ENCODE measurements at places on chromosomes 7 and 10.

- no peak for DNase-seq
Measured at GRCh38 chr10:2925631-2926030, 141.7 kb upstream of the PFKP start.

GRCh38 chr7:16891338-16891737 lies 9.6 kb upstream of the AGR3 start:
- no peak for DNase-seq

DNA sequence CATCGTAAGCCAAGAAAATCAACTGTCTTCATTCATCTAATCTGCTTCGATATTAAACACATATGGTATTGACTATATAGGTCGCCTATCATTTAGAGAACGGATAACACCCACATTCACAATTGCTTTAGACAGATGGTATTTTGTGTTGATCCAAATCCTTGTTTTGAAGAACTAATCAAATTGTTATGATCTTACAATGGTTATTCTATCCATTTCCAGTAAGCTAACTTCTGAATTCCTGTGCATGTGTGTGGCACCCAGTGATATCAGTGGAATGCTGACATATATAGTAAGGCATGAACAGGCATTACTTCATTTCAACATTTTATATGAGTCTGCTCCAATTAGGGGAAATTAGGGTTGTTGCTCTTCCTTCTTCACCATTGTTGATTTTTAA lies 98.8 kb downstream of the SEMA3E start:
- no peak for DNase-seq

- DNase-seq = no peak
Measured at GRCh38 chr7:91573405-91573804, 307.1 kb downstream of the MTERF1 start.

DNA sequence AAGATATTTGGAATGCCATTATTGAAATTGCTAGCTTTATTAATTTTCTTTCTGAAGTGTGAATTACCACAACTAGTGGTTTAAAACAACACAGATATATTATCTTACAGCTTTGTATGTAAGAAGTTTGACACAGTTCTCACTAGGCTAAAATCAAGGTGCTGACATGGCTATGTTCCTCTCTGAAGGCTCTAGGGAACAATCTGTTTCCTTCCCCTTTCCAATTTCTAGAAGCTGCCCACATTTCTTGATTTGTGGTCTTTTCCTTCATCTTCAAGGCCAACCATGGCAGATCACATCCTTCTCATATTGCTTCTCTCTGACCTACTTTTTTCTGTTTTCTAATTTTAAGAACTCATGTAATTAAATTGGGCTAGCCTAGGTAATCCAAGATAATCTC lies 43.3 kb upstream of the SLC26A3 start:
- no peak for DNase-seq

DNA sequence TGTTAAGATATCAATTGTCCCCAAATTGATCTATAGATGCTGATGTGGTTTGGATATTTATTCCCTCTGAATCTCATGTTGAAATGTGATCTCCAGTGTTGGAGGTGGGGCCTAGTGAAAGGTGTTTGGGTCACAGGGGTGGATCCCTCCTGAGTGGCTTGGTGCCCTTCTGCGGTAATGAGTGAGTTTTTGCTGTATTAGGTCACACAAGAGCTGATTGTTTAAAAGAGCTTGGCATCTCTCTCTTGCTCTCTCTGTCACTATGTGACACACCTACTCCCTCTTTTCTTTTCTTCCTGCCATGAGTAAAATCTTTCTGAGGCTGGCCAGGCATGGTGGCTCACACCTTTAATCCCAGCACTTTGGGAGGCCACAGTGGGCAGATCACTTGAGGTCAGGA lies 98.2 kb upstream of the KAT6B start:
- DNase-seq = no peak

GRCh38 chr10:103333934-103334520 lies 16.9 kb downstream of the PCGF6 start:
- DNase-seq = no peak

Data from HuH-7.5 (cell line).